ENCODE measurements at places on chromosomes 3 and 15.

- no peak for DNase-seq
Measured at GRCh38 chr15:47964229-47964628, 156.6 kb upstream of the SLC24A5 start.

GRCh38 chr3:130626049-130626448, 109.1 kb downstream of the COL6A6 start:
- no peak for DNase-seq

DNA sequence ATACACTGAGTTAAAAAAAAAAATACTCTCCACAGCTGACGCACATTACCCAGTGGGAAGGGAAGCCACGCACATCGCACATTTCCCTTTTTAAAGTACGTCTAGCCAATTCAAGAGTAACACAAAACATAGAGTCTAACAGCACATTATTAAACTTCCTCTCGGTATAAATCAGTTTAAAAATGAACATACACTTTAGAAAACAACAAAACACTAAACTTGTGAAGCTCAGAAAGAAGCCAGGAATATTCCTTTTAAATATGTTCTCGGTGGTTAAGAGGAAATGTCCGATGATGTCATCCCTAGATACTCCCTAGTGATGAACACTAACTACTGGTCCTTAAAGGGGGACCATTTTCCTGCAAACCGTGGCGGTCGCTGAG, 721 bp downstream of the MYEF2 start:
- no peak for DNase-seq

DNA sequence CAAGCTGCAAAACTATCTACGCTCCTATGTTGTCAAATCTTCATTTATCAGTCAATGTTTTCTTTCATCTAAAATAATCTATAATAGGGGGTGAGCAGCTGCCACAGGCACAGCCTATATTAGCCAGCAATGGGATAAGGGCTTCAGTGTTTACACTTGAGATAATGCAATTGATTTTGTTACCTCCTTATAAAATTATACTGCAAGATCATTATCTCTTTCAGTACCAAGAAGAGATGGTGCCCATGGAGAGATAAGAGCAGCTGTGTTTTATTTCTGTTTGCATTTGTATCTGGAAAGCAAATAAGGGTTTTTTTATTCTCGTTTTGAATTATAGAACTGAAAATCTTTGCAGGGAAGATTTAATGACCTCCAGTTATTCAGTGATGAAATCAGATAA, 68.9 kb downstream of the PLD1 start:
- DNase-seq = no peak

GRCh38 chr3:122902326-122902725, 107.5 kb downstream of the SLC49A4 start:
- DNase-seq = no peak

GRCh38 chr3:11130385-11130784, 23.9 kb upstream of the HRH1 start:
- DNase-seq = no peak

DNA sequence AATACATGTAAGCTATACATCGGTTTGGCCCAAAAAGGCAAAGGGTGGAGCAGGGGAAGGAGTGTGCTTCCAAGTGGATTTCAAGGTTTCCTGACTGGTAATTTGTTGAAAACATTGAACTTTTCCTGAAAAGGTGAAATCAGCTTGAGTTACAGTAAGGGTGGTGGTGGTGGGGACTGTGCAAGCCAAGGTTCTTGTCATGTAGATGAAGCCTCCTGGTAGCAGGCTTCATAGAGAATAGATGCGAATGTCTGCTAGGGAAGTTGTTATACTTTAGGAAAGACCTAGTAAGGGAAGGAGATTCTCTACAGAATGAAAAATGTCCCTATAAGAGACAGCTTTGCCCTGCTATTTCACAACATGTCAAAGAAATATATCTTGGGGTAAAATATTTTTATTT, 528.2 kb upstream of the CBLB start:
- no peak for DNase-seq

DNA sequence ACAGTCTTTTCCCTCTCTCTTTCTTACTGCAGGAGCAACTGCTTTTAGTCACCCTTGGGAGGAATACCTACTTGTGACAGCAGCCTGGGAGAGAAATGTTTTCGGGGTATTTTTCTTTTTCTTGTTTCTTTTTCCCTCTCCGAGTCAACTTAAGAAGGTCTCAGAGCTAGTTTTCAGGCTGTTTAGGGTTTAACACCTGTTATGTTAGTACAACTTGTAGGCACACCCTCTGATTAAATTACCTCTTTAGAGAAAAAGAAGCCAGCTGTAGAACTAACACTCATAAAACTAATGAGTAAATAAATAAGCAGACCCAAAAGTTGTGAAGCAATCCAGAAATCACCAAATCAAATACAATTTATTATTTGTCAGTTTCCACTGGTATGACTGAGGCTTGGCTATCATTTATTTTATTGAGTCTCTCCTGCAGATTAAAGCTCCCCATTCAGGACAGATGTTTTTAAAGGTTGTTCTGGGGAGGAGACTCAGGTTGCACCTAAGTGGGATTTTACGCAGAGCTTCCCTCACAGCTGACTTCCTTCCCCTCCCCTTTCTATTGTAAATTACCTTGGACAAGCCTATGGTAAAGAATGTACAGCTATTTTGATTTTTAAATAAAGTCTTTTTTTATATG, 112.5 kb downstream of the FOXB1 start:
- DNase-seq = no peak

Data from CD8-positive, alpha-beta memory T cell (primary cell).